ENCODE measurements at places on chromosomes 1 and 21.

- DNase-seq = no peak
These were observed 13.8 kb downstream of the PLA2G4A start for GRCh38 chr1:186842547-186842946.

- no peak for DNase-seq
These were observed 5.1 kb upstream of the HES4 start for GRCh38 chr1:1004780-1005697.

DNA sequence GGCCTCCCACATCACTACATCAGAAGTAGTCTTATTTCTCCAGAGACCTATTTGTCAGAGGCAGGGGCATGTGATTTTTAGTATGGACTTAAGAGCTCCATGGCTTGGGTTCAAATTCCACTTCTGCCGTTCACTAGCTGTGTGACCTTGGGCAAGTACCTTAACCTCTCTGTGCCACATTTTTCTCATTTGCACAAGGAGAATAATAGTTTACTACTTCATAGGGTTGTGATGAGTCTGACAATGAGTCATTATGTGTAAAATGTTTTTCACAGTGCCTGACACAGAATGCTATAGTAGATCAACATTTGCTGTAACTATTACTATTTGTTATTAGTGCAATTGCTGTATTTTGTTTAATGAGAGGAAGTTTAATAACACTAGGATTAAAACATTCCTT lies 200.6 kb downstream of the PRDM2 start:
- DNase-seq = no peak

DNA sequence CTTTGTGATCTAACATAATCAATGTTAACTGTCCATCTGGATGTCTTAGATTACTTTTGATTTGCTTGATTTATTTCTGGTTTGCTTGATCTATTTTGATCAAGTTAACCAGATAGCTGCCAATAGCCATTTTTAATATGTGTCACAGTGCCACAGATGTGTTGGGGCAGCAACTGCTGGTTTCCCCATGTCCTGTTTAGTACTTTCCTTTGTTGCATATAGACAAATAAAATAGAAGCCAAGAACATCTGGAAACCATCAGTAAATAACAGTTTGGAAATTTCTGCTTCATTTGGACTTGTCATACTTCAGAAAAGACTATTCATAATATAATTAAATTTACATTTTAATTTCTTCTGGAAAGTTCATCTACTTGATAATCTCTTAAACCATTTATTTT lies 145.6 kb upstream of the C21orf91 start:
- no peak for DNase-seq

- DNase-seq = no peak
These were observed 28.4 kb downstream of the EXTL2 start for GRCh38 chr1:100866041-100866900.

DNA sequence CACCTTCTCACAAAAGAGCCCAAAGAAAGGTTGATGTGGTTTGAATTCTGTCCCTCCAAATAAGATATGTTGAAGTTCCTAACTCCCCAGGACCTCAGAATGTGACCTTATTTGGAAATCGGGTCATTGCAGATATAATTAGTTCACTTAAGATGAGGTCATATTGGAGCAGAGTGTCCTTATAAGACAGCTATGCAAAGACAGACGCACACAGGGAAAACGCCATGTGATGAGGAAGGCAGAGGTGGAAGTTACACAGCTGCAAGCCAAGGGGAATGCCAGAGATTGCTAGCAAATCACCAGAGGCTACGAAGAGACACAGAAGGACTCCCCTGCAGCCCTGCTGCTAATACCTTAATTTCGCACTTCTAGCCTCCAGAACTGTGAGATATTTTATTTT lies 5.2 kb upstream of the ABCB10 start:
- peak; percentile 54 for DNase-seq

- no peak for DNase-seq
These were observed 61.1 kb downstream of the FHAD1 start for GRCh38 chr1:15308135-15308534.

DNA sequence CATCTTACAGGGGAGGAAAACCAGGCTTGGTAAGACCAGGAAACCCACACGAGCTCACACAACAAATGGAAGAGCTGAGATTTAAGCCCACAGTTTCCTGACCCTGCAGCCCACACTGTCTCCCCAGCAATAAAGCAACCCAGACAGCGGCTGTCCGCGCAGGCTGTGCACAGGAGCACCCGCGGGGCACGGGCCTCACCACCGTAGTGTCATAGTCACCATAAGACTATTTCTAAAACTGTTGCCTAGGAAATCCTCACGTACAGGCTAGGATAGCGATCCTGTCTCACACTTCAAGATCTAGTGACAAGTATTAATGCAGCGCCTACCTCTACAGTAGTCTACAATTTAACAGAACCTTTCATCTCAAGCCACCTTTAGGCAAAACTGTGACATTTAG lies 54.0 kb upstream of the SYT6 start:
- no peak for DNase-seq

- no peak for DNase-seq
These were observed 170.5 kb downstream of the TOMM20 start for GRCh38 chr1:234958066-234958705.

- no peak for DNase-seq
These were observed 2.0 kb upstream of the FAM131C start for GRCh38 chr1:16075337-16076030.

DNA sequence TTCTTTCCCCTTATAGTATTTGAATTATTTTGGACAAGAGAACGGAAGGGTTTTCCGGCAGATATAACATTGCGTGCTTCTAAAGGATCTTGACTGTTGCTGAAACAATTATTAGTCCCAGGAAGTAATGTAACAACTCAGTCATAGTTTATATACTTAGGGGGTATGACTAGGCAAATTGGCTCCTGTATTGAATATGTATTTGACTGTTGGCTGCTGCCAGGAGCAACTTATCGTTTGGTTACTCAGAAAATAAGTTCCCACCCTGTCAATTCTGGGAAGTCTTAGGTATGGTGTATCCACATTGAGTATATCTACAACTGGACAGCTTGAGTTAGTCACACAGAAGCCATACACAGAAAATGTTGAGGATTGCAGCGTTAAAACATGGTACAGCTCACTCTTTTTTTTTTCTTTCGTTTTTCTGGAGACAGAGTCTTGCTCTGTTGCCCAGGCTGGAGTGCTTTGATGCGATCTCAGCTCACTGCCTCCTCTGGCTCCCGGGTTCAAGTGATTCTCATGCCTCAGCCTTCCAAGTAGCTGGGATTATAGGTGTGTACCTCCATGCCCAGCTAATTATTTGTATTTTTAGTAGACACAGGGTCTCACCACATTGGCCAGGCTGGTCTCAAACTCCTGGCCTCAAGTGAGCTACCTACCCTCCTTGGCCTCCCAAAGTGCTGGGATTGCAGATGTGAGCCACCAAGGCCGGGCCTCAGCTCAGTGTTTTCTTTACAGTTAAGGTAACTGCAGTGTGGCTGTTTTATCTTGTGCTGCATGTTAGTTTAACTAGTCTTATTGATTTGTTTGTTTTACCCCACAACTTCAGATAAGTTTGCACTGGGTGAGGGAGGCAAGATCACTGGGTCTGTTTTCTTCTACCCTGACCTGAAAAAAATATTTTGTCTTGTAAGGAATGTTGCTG lies 10.2 kb downstream of the SMAP2 start:
- DNase-seq = no peak

DNA sequence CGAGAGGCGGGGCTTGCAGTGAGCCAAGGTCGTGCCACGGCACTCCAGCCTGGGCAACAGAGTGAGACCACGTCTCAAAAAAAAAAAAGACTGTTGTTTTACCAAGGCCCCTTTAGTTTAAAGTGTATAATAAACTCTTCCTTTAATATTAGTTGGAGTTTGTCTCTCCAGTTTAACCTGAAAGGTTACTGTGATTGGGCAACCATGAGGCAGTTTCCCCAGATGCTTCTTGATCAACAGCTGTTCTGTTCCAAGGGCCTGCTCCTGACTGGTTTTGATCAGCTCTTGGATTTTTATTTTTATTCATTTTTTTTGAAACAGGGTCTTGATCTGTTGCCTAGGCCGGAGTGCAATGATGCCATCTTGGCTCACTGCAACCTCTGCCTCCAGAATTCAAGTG lies 18.1 kb upstream of the C2CD2 start:
- no peak for DNase-seq

DNA sequence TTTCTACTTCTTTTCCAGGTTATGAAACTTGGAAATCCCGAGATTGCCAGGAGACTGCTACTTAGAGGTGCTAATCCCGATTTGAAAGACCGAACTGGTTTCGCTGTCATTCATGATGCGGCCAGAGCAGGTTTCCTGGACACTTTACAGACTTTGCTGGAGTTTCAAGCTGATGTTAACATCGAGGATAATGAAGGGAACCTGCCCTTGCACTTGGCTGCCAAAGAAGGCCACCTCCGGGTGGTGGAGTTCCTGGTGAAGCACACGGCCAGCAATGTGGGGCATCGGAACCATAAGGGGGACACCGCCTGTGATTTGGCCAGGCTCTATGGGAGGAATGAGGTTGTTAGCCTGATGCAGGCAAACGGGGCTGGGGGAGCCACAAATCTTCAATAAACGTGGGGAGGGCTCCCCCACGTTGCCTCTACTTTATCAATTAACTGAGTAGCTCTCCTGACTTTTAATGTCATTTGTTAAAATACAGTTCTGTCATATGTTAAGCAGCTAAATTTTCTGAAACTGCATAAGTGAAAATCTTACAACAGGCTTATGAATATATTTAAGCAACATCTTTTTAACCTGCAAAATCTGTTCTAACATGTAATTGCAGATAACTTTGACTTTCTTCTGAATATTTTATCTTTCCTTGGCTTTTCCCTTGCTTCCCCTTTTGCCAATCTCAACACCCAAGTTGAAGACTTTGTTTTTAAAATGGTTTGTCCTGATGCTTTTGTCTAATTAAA lies 4.0 kb downstream of the CDKN2C start:
- DNase-seq = no peak

- no peak for DNase-seq
These were observed 7.7 kb upstream of the CD34 start for GRCh38 chr1:207918581-207918980.

- no peak for DNase-seq
These were observed 138.9 kb downstream of the SETD4 start for GRCh38 chr21:35921471-35921870.

DNA sequence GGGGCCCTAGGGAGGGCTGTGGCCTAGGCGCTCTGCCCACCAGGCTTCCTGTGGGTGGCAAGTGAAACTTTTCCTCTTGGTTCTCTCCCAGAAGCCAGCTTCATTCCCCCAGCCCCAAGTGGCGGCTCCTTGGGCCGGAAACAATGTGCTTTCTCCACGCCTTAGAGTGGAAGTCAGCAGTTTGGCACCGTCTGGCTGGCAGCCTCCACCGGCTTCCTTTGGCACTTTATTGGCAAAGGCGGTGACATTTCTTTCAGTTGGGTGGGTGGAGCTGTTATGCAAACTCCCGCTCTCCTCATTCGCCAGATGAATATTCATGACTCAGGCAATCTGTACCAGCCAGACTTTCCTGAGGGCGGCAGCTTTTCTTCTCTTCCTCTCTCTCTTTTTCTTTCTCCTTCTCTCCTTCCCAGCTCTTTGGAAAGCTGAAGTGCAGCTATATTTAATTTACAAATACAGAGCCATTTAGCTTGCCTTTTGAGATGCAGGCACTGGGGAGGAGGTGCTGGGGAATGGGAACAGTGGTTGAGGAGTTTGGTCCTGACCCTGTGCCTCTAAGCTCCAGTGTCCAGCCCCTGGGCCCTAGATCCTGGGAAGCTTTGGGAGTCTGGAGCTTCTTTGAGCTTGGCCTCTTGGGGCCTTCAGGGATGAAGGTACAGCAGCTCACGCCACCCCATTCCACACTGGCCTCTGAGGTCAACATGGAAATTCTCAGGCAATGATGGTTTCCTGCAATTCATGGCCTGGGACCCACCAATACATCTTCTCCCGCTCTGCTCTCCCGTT lies 67.8 kb upstream of the POU3F1 start:
- no peak for DNase-seq

DNA sequence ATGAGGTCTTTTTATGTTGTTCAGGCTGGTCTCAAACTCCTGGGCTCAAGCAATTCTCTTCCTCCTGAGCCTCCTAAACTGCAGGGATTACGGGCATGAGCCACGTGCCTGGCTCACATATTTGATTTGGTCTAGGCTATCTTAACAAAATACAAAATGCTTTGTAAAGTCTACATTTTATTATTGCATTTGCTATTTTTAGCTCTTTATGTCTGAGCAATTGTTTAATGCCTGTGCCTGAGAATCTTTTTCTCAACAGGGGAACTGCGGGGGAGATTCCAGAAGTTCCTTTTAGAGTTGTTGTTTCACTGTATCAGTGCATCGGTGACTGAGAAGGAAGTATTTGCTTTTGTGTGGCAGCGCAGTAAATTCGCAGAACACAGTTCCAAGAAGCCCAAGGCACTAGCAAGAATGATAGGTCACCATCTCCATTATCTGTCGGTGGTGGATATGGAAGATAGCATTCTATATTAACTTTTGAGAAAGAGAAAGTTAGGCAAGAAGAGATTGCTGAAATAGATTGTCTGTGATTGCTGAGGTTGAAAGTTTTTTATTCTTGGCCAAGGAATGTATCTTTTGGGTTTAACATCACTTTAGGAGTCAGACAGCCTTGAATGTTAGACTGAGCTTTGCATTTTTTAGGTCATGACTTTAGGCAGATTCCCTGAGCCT lies 167.3 kb downstream of the PDE4B start:
- DNase-seq = no peak

DNA sequence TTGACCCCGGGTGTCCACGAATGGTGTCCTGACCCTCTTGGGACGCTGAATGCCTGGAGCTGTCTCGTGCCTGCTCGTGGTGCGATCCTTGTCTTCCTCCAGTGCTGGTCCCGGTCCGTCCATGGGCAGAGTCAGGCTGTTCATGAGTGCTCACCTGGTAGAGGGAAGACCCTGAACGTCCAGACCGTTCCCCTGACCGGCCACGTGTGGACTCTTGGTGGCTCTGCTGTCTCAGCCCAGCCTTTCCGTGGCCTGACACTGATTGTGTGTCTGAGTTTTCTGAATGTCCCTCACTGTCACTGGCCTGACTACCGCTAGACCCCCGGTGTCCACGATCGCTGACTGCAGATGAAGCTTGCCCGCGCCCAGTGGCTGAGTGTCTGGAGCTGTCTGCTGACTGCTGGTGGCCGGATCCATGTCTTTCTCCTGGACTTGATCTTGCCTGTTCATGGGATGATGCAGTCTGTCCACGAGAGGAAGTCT lies 11.7 kb downstream of the FLG start:
- no peak for DNase-seq

All from non-pigmented ciliary epithelial cell (primary cell).